ENCODE measurements at places on chromosomes 2 and 18. TPM values are rescaled to one million over a fixed set of nuclear protein-coding genes. Genes with fewer than 3 reads are reported as not detected.

Gene GATA6
- total RNA-seq: 99.5 TPM

Gene SALL3
- total RNA-seq: 0.19 TPM

Gene OLA1
- 75.0 TPM for total RNA-seq

Gene POTEJ
- total RNA-seq: not detected

Gene FSHR
- not detected for total RNA-seq

Gene CLEC4F
- total RNA-seq: 0.33 TPM

Gene CRYGD
- not detected for total RNA-seq

Gene CHAC2
- total RNA-seq: 2.0 TPM
